Smooth muscle cell of the brain vasculature (primary cell): ENCODE measurements at places on chromosomes 1 and 21.
A peak's percentile ranks its signal among the peaks of the same experiment; 100 is the strongest.

DNA sequence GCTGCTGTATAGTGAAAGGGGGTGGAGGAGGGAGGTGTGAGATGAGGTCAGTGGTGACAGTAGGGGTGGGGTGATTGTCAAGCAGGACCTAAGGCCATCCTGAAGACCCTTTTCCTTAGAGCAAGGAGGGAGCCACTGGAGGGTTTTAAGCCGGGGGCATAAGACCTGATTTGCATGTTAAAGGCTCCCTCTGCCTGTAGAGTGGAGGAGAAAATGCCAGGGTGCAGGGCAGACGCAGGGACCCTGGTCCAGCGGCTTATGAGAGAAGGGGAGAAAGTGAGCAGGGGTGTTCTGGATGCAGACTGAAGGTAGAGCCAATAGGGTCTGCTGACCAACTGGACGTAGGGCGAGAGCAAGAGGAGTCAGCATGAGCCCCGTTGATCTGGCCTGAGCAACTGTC, 154.1 kb downstream of the TRABD2B start:
- DNase-seq = no peak

DNA sequence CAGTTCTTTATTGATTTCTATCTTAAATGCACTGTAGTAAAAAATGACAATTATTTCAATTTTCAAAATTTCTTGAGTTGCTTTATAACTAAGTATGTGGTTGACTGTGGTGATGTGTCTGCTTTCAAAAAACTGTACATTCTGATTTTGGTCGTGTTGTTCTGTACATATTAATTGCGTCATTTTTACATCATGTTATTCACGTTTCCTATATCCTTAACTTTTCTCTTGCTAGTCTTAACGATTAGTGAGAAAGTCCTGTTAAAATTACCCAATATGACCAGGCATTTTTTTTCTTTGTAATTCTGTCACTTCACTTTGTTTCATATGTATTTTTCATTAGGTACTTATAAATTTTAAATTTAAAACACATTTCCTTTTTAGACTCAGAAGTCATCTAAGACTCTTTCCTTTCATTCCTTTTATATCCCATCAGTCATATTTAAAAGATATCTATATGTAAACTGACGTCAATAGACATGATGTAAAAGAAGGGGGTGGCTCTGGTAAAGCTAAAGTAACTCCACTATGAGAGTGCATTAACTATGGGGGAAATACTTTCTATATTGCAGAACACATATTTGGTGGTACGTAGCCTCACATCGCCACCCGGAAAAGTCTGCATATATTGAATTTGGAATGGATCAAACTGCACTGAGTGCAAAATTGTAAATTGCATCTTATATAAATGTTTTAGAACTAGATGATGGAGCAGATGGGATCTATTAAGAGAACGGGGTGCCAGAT, 1.1 kb upstream of the COA6 start:
- no peak for DNase-seq

DNA sequence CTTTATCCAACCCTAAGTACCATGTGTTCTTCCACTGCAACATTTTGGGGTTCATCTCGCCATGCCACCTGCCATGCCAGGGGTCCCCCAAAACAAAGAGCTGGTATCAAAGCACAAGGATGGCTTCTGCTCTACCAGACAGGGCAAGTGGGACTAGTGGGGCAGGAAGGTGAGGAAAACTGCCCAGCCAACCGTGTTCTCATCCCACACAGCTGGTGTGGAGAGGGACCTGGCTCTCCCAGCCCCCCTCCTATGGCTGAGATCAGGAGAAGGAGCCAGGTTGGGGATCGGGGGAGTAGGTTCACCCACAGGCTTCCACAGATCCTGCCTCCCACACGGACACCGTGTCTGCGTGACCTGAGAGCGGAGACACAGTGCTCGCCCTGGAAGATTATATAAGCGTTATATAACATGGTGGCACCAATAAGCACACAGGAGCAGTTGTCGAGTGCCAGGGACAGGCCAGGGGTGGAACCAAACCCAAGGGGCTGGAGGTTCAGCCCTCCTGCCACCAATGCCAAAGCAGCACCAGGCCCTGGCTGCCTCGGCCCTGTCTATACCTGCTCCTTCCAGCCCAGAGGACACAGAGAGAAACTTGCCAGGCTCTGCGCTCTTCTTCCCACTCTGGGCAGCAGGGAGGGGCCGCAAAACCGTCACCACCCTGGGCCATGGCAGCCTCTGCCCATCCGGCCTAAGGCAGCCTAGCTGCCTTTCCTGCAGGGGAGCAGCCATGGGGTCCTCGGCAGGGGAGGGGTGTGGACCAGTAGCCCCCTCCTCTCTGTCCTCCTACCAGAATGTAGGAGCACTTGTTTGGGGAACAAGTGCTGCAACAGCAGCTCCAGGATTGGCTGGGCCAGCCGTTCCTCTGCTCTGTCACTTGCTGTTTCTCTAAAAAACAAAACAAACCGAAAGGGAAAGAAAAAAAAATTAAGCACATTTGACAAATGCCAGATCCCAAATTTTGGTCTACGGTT, 43.5 kb downstream of the CD34 start:
- DNase-seq = no peak

GRCh38 chr1:232586679-232587078, 43.3 kb downstream of the SIPA1L2 start:
- no peak for DNase-seq

DNA sequence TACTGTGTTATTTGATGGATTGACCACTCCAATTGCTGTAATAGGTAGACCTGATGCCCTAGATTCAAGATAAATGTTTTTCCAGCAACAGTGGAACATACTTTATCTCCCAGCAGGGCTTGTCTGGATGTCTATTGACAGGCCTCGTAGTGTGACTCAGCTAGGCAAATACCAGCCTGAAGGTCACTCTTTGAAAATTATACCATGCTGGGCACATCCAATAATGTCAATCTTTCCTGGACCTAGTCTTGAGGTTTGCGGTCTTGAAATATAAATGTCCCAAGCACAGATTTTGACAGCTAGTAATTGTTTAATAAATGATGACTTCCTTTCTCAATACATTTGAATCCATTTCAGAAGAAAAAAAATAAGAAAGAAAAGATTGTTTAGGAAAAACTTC, 1138.0 kb upstream of the TMPRSS15 start:
- DNase-seq = no peak

DNA sequence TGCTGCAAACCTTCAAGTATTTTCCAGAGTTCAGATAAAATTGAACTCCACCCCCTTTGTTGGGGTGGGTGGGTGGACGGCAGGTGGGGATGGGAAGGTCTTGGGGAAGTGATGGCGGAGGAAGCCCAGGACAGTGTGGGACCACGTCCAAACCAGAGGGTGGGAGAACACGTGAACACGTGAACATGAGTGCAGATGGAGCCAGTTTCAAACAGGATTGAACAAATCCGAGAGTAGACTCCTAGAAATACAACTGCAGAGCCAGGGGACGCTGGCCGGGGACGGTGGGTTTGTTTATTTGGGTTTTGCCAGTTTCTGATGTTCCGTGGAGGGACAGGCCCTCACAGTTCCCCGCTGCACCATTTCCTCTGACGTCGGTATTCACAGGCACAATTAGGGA, 2.9 kb downstream of the KRTAP10-2 start:
- no peak for DNase-seq

- DNase-seq = no peak
Measured at GRCh38 chr1:223482766-223483165, 89.6 kb downstream of the CCDC185 start.

DNA sequence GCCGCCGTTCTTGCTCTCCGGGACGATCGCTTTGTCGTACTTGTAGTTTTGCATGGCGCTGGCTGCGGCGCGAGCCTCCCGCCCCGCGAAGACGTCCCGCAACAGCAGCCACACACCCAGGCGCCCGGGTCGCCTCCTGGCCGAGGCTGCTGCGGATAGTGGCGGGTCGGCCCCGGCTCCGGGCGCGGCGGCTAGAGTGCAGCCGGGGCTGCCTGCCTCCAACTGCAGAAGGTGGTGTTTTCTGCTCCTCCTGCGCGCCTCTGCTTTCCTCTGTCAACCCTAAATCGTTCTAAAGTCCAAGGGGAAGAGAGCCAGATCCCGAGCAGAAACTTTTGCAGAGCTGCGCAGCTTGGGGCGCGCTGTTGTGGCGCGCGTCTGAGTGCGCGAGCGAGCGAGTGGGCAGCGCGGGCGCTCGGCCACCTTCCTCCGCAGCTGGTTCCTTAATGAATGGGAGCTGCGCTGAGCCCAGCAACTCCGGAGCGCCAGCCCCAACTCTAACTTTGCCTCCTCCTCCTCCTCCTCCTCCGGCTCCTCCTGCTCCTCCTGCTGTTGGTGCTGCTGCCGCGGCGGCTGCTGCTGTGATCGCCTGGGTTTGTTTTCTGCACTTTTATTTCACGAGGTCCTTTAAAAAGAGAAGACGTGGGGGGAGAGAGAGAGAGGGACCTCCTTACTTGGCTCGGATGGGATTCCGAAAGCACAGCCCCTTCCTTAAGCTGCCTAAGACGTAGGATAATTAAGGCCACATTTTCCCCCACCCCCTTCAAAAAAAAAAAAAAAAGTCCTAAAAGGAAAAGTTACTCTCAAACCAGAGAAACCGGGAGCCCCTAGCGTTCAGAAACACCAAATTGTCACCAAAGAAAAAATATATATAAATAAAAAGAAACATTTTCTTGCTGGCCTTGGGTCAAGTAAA, at the start of gene PLPP3:
Gene PLPP3, minus strand, starts transcription at position 601 of the 913 bp plus-strand sequence. Its CDS starts 547 bp downstream, at position 54.
- DNase-seq = peak; percentile 87

GRCh38 chr1:25695771-25696311, 79.2 kb downstream of the MAN1C1 start:
- peak; percentile 78 for DNase-seq

GRCh38 chr1:244212797-244213475, 161.9 kb downstream of the ZBTB18 start:
- DNase-seq = no peak

DNA sequence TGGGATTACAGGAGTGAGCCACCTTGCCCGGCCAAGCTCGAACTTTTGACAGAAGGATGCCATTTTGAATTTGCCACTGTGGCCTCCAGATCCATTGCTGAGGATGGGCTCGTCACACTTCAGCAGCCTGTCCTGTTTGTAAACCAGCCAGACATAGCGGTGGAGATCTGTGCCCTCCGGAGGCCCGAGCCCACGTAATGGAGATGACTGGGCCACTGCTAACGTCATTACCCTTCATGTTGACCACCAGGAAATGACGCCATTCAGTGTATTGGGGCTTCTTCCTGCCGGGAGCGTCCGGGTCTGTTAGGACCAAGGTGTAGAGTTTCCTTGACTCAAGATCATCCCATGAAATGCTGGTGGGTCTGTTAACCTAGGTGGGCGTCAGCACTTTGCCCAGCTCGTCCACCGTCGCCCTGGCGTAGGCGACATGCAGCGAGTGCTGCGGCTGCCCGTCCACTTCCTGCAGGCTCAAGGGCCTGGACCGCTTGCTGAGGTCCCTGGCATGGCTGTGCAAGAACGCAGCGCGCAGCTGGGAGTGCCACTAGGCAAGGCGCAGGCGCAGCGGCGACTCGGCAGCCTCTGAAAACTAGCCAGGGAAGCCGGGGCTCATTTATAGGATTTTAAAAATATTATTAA, 40.8 kb downstream of the PTPRC start:
- DNase-seq = no peak

DNA sequence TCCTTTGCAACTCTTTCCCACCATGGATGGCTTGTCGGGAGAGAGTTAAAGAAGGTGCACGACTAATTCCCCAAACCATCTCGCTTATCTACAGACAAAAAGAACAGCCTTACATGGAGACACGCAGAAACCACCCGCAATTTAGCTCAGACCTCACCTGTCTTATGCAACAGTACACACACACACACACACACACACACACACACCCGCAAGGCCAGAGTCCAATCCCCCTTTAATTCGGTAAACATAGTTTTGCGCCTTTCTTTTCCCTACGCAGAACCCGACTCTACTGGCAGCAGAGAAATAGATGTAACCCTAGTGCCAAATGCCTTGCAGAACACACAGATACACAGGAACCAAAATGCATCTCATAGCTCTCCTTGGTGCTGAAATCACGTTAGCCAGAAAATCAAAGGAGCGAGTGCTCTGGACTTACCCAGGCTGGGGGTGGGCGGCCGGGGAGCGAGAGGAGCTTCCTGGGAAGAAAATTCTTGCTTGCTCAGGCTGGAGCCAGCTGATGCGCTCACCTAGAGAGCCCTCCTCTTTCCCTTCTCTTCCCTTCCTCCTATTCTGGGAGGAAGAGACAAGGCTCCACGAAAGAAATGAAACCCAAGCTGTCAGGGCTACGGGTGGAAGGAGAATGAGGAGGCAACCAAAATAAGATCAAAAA, 470 bp downstream of the TNR start:
- no peak for DNase-seq

DNA sequence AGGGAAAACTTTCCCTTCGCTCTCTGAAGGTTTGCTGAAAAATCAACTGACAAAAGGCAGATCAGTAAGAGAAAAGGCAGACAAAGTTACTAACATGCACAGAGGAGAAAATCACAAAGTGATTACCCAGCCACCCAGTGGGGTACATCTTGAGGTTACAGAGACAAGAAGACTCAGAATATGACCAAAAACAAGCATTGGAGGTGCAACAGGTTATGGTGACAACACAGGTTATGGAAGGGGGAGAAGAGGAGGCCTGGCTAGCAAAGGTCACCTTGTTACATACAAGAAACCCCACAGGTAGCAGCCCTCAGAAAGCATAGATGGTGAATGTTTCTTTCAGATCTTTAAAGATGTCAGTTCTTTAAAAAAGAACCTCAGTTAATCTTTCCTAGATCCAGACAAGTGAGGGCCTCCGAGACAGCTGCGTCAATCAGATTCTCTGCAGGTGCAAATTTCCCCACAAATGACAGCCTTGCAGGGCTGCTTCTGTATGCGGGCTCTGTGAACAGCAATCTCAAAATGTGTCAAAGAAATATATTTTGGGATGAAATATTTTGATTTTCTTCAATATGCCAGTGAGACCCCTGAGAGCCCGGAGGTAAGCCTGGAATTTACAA, 207.6 kb upstream of the RAB4A start:
- DNase-seq = no peak

DNA sequence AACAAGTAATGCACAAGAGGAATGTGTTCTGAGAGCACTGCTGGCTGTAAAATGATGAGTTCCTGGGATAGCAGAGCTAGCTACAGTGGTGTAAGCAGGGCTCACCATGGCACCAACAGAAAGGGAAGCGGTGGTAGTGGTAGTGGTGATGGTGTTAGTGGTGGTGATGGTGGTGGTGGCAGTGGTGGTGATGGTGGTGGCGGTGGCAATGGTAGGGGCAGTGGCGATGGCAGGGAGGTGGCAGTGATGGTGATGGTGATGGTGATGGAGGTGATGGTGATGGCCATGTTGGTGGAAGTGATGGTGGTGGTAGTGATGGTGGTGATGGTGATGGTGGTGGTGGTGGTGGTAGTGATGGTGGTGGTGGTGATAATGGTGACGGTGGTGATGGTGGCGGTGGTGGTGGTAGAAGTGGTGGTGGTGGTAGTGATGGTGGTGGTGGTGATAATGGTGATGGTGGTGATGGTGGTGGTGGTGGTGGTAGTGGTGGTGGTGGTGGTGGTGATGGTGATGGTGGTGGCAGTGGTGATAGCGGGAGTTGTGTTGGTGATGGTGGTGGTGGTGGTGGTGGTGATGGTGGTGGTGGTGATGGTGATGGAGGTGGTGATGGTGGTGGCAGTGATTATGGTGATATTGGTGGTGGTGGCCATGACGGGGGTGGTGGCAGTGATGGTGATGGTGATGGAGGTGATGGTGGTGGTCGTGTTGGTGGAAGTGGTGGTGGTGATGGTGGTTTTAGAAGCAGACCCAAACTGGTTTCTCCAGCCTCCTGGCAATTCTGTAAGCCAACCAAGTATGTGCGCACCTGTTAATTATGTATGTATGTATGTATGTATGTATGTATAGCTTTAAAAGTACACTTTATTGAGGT, 254.1 kb downstream of the TRABD2B start:
- DNase-seq = no peak
